Effector memory CD4-positive, alpha-beta T cell (primary cell): ENCODE measurements at places on chromosomes 7 and 10.

DNA sequence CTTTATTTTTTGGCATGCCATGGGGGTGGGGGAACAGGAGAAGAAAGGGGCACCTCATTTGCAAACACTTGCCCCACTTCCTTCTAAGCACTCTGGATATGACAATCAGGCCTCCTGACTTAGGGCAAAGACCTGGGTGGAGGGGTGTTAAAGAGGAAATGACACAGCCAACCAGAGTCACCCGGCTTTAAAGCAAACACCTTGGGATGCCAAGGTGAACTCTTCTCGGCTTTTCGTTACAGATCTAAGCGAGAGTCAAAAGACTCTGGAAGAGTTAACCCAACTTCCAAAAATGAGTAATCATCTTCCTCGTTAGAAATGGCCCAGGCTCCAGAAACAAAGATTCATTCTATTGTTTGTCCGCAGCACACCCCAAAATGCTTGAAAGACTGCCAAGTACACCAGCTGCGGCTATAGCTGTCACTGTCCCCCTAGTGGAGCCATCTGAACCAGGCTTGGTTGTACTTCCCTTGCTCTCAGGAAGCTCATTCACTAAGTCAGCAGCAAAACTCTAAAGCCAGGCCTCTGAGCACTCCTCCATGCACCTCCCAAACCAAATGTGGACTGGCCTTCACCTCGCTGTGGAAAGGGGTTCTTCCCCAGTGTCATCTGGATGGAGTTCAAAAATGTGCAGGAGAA is 24.8 kb downstream of the FAM53B start:
- DNase-seq = peak; percentile 59

GRCh38 chr7:111370002-111370401 is 192.3 kb downstream of the IMMP2L start:
- DNase-seq = no peak

GRCh38 chr7:2689343-2689847 is 1.4 kb downstream of the AMZ1 start:
- no peak for DNase-seq

DNA sequence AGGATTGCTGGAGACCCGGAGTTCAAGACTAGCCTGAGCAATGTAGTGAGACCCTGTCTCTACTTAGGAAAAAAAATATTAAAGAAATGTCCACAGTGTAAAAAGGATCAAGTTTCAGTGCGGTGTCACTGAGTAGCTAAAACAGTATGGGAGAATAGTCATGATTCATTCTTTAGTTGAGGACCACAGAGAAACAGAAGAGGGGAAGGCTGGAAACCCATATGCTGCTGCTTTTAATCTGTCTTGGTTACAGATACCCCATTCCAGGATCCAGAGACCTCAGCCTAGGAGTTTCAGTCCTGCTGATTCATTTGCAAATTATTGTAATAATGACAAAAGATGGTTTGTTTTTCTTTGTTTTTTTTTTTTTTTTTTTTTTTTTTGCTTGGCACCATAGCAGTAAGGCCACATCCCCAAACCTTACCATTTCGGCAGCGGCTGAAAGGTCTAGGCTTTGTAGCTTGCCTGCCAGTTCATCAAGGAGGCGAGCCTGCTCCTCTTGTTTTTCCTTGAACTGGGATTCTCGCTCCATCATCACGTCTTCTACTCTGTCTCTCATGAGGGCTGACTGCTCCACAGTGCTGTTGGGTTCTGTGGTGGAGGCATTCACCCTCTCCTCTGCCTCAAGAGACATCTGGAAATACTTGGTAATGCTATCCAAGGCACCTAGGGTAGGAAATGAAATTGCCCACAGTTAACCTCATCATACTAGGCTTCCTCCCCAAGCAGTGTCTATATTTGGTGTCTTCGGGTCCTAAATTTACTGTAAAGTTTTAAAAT is 44.2 kb downstream of the DLD start:
- DNase-seq = no peak

DNA sequence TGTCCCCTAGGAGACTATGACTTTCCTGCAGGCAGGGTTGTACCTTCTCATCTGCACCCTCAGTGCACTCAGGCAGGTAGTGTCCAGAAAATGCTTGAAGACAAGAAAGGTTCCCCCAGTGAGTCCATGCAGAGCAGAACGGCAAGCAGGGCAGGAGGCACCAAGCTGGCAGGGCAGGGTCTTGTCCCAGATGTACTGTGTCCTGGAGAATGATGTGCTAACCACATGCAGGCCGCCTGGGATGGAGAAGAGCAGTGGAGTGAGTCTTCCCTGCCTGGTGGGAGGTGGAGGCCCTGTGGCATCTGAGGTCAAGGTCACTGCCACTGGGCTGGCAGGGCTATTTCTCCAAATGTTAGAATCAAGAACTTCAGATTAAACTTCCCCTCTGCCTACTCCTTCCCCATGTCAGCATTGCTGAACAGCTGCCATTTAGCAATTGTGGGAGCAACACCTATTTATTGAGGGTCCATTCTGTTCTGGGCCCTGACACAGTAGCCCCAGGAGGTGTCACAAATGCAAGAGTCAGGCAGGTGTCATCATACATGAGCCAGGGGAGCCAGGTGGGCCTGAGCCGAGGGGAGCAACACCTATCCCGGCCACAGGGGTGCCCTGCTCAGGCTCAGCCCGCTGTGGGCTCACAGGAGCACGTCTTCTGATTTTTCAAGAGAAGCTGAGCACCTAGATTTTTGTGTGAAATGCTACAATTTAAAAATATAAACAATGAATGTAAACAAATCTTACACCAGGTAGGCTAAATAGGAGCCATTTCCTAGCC is 34.1 kb downstream of the PTPRE start:
- DNase-seq = no peak

- no peak for DNase-seq
These were observed 36.6 kb upstream of the SAMD8 start for GRCh38 chr10:75074711-75075445.

GRCh38 chr7:155431711-155432110 is 26.2 kb upstream of the EN2 start:
- DNase-seq = no peak

DNA sequence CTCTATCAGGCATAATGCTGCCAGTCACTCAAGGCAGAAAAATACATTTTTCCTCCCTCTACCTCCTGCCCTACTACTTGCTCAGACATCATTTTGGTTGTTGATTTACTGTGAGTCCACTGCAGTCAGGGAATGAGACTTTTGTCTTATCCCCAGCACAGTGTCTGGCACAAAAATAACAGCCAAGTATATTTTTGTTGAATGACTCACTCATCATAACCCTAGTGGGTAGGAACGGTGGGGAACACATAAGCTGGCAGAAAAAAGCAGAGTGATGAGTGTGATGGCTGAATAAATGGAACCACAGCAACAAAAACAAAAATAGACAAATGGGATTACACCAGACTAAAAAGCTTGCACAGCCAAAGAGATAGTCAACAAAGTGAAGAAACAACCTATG is 65.8 kb upstream of the LAMB4 start:
- DNase-seq = no peak

GRCh38 chr7:92925876-92926696 is 89.7 kb upstream of the CDK6 start:
- DNase-seq = no peak
